Effector memory CD4-positive, alpha-beta T cell (primary cell): ENCODE measurements at places on chromosomes 12 and 14.
A peak's percentile ranks its signal among the peaks of the same experiment; 100 is the strongest.

DNA sequence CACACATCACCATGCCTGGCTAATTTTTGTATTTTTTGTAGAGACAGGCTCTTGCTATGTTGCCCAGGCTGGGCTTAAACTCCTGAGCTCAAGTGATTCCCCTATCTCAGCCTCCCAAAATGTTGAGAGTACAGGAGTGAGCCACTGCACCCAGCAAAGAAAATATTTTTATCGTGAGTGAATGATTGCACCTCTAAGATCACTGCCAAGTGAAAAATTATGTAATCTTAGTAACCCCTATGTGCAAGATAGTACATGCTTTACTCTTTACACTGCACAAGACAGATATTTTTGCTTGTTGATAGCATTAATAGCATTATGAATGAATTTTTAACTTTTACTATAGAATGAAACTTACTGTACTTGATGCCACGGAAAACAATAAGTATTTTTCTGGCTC is 3.4 kb upstream of the MRPS35 start:
- no peaks in the 10 kb centered on the region for H3K27me3 ChIP-seq
- H3K36me3 ChIP-seq: no peaks in the 10 kb centered on the region
- H3K4me1 ChIP-seq: no peaks in the 10 kb centered on the region
- no peak overlapping the region for H3K27ac ChIP-seq
- DNase-seq: no peak

- H3K4me3 ChIP-seq: no peak overlapping the region
- no peak overlapping the region for H3K27ac ChIP-seq
- no peak for DNase-seq
- H3K27me3 ChIP-seq: peaks cover 4% of the 10 kb centered on the region
- no peaks in the 10 kb centered on the region for H3K4me1 ChIP-seq
Observed at GRCh38 chr12:115870021-115870420, 407.5 kb downstream of the MED13L start.

GRCh38 chr12:78721906-78722305 is 142.7 kb upstream of the SYT1 start:
- H3K4me1 ChIP-seq: no peaks in the 10 kb centered on the region
- no peaks in the 10 kb centered on the region for H3K36me3 ChIP-seq
- no peak overlapping the region for H3K4me3 ChIP-seq
- H3K27me3 ChIP-seq: no peaks in the 10 kb centered on the region
- H3K27ac ChIP-seq: no peak overlapping the region
- DNase-seq: no peak

- no peak overlapping the region for H3K27ac ChIP-seq
- no peak for DNase-seq
Observed at GRCh38 chr14:65186951-65187350, 84.6 kb upstream of the MAX start.

DNA sequence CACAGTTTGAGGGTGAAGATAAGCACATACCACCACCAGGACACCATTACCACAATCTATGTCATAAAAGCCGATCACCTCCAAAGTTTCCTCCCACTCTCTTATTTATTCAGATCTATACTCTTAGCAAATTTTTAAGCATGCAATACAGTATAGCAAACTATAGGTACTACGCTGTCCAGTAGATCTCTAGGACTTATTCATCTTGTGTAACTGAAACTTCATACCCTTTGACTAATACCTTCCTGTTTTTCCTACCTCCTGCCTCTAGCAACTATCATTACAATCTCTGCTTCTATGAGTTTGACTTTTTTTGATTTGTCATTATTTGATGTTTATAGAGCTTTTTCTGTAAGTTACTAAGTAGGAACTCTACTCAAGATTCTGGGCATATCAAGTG is 84.5 kb upstream of the MANSC4 start:
- no peak for DNase-seq
- no peaks in the 10 kb centered on the region for H3K4me1 ChIP-seq
- no peaks in the 10 kb centered on the region for H3K27me3 ChIP-seq
- H3K36me3 ChIP-seq: no peaks in the 10 kb centered on the region

GRCh38 chr12:39872425-39872824 is 233.5 kb downstream of the SLC2A13 start:
- no peaks in the 10 kb centered on the region for H3K27me3 ChIP-seq
- H3K27ac ChIP-seq: no peak overlapping the region
- H3K4me1 ChIP-seq: no peaks in the 10 kb centered on the region
- no peak overlapping the region for H3K4me3 ChIP-seq
- H3K36me3 ChIP-seq: no peaks in the 10 kb centered on the region

DNA sequence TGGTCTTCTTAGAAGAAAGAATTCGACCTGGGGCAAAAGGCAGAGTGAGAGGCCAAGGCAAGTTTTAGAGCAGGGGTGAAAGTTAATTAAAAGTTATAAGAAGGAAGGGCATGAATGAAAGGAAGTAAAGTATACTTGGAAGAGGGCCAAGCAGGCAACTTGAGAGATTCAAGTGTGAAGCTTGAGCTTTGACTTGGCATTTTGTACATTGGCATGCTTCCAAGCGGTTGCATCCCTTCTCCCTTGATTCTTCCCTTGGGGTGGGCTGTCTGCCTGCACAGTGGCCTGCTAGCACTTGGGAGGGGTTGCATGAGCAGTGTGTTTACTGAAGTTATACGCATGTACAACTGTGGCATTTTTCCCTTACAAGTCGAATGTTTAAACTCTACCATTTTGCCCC is 74.8 kb upstream of the MGAT4C start:
- DNase-seq: no peak
- H3K27ac ChIP-seq: no peak overlapping the region
- no peaks in the 10 kb centered on the region for H3K4me1 ChIP-seq
- H3K36me3 ChIP-seq: no peaks in the 10 kb centered on the region

DNA sequence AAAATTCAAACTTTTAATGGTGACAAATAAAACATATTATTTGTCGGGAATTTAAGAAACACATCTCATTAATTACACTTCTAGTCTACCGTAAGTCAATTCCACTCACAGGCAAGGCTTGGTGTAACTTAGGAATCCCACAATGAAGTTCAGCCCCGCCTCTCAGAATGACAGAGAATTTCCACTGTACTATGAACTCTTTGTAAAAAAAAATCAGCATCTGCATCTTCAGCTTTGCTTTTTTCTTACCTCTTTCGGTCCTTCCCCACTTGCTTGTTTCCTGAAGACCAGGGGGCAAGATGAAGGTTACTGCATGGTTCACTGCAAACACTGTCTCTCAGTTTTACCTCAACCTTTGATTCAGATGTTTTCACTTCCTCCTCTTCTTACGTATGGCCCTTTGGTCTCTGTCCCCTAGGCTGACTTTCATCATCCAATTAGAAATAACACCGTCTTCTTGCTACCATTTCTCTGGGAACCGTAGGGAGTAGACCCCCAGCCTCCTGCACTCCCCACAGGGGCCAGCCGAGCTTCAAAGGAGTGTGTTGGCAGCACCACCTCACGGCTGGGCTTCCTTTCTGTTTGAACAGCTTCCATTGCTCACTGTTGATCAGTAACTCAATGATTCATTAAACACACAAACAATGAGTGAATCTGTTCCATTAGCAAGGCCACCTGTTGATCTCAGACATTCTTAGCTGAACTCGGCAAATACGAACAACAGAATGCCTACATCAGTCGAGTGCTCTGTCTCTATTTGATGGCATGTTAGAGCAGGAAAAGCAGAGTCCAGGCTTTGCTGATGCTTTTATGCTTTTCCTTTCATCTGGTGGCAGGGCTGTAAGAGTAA is 343.0 kb downstream of the BMP4 start:
- no peaks in the 10 kb centered on the region for H3K36me3 ChIP-seq
- no peaks in the 10 kb centered on the region for H3K4me1 ChIP-seq
- H3K27me3 ChIP-seq: no peaks in the 10 kb centered on the region
- DNase-seq: no peak
- H3K4me3 ChIP-seq: no peak overlapping the region

GRCh38 chr12:112539221-112539620 is 120.5 kb downstream of the PTPN11 start:
- H3K4me1 ChIP-seq: no peaks in the 10 kb centered on the region
- no peaks in the 10 kb centered on the region for H3K36me3 ChIP-seq
- no peak overlapping the region for H3K27ac ChIP-seq
- H3K27me3 ChIP-seq: no peaks in the 10 kb centered on the region
- H3K4me3 ChIP-seq: no peak overlapping the region

- no peaks in the 10 kb centered on the region for H3K4me1 ChIP-seq
- no peak overlapping the region for H3K27ac ChIP-seq
Observed at GRCh38 chr12:52395761-52396434, 10.2 kb downstream of the KRT82 start.

DNA sequence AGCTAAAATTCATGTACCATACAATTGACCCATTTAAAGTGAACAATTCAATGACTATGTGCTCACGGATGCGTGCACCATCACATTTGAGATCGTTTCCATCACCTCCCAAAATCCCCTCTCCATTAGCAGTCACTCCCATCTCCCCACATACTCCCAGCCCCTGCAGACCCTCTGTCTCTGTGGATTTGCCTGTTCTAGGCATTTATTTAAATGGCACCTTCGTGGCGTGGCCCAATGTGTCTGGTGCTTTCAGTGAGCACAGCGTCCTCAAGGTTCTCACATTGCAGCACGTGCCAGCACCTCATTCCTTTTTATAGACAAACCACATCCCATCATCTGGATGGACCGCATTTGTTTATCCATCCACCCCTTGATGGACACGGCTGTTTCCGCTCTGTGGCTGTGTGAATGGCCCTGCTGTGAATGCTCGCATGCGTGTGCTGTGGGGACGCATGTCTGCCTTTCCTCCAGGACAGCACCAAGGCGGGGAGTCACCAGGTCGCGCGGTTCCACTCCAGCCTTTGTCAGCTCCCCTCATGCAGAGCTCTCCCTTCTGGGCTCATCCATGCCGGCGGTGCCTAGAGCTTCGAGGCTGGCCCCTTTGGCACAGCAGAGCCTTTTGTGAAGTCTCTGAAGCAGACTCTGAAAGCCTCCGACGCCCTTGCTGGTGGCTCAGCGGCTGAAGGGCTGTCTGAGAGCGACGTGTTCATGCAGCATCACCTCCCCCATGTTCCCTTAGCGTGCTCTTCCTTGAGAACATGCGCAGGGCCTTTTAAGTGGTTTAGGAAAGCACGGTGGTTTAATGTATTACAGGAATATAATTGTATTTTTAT is 184.4 kb downstream of the KIF26A start:
- no peaks in the 10 kb centered on the region for H3K36me3 ChIP-seq
- H3K27me3 ChIP-seq: no peaks in the 10 kb centered on the region
- H3K4me1 ChIP-seq: no peaks in the 10 kb centered on the region
- H3K4me3 ChIP-seq: no peak overlapping the region

DNA sequence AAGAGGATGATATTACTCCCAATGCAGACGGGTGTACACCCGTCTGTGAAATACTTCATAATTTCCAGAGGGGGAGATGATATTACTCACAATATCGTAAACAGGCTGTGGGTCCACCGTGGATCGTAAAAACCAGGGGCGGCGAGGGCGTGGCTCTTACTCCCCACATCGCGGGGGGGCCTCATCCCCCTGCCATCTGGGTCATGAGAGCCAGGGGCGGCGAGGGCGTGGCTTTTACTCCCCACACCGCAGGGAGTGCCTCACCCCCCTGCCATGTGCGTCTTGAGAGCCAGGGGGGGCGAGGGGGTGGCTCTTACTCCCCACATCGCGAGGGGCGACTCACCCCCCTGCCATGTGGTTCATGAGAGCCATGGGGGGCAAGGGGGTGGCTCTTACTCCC is 86.2 kb upstream of the GNG2 start:
- no peaks in the 10 kb centered on the region for H3K27me3 ChIP-seq
- H3K36me3 ChIP-seq: no peaks in the 10 kb centered on the region
- no peaks in the 10 kb centered on the region for H3K4me1 ChIP-seq
- DNase-seq: peak; percentile 3

DNA sequence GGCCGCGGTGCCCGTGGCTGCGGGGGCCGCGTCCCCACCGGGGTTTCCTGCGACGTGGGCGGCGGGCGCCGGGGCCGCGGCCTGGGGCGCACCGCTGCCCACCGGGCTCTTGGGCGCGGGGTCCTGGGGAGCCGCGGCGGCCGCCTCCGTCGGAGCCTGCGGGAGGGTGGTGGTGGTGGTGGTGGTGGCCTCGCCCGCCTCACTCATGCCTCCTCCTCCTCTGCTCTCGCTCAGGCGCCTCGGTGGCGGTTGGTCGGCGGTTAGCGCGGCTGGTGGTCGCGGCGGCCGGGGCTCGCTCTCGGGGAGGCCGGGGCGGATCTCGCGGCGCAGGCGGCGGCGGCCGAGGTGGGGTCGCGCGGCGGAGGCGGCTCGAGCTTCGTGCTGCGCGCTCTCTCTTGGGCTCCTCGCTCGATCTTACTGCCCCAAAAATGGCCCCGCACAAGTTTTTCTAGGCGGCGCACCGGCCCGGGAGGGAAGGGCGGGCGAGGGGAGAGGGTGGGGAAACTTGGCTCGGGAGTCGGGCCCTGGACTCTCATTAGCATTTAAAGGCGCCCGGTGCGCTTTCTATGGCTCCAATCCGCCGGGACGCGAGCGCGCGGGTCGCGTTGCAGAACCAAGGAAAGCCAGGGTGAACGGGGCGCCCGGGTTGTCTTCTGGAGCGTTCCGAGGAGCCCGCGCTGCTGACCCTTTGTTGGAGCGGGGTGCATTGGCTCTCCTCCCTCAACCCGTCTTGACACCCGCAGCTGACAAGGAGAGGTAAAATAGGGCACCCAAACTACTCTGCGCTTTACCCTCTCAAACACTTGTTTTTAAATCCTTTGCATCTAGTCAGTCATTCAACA is at the start of gene YBX3:
Gene YBX3 (minus strand): TSS at position 419 of the 842 bp plus-strand sequence. CDS start 212 bp downstream, at position 207.
- H3K4me1 ChIP-seq: peaks cover 10% of the 10 kb centered on the region
- H3K27ac ChIP-seq: no peak within 1 kb of the TSS
- H3K36me3 ChIP-seq: no peaks in the 10 kb centered on the region
- H3K4me3 ChIP-seq: peak within 1 kb of the TSS; percentile 51

DNA sequence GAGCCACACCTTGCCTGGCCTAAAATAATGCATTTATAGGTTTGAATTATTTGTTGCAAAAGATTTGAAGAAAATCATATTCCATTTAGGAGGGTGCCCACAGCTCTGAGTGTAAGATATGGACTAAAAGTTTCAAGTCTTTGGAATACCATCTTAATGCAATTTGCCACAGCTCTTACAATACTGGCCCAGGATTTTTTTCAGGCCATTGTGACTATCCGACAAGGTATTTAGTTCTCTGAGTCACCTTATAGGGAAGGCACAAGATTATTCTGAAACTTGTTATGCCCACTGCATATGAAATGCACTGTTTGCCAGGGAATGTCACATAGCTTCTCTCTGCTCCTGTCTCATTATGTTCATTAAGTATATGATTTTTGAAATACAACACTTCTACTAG is 29.6 kb upstream of the SLC6A13 start:
- no peak for DNase-seq
- no peaks in the 10 kb centered on the region for H3K27me3 ChIP-seq
- no peak overlapping the region for H3K4me3 ChIP-seq
- no peak overlapping the region for H3K27ac ChIP-seq
- no peaks in the 10 kb centered on the region for H3K4me1 ChIP-seq

DNA sequence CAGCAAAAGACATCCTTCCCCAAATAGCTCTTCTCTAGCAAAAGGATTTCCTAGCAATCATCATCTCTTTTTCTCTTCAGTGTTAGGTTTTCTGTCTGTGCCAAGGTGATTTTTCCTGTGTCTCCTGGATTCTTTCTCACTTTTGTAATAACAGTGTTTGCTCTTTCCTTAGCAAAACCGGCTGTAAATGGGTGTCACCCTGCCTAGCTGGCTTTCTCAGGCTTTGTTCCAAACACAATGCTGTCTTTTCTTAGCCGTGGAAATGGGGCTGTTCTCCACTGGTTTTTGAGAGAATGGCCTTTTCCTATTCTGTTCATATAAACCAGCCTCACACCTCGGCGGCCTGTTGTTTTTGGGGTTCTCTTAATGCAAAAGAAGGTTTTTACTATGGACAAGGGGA is 21.9 kb downstream of the JDP2 start:
- H3K4me1 ChIP-seq: no peaks in the 10 kb centered on the region
- no peaks in the 10 kb centered on the region for H3K36me3 ChIP-seq
- DNase-seq: no peak
- H3K27ac ChIP-seq: no peak overlapping the region
- H3K27me3 ChIP-seq: no peaks in the 10 kb centered on the region
